ENCODE measurements at places on chromosomes 7 and 10.
A peak's percentile ranks its signal among the peaks of the same experiment; 100 is the strongest.

GRCh38 chr7:29483219-29484104 lies 80.2 kb upstream of the PRR15 start:
- DNase-seq: no peak

DNA sequence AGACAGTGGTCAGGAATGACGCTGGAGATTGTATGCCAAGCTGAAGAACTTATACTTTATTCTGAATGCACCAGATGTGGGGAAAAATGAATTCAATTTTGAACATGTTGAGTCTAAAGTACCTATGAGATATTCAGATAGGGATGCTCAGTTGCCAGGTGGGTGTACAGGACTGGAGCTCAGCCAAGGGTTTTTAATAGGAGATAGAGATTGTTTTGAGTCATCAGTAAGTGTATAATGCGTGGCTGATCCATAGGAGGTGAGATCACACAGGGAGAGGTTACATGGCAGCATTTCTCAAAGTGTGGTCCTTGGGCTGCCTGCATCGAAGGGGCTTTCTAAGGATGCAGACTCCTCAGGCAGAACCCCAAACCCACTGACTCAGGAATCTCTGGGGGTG lies 6.8 kb upstream of the HIPK2 start:
- no peak for DNase-seq

DNA sequence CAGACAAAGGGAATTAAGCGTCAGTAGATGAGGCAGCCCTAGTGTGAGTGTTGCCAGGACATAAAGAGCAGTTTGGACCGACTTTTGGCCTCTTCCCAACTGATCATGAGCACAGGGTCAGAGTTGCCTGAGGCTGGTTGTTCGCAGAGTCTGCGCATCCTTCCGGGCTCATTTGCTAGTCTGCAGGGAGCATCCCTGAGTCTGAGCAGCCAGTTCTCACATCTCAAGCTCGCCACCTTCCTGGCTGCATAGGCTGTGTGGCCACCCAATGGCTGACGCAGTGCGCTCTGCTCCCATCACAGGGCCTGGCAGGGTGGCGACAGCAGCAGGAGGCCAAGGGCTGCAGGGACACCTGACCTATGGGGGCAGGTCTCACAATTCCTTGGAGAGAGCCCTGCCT lies 5.0 kb downstream of the GAD2 start:
- no peak for DNase-seq

GRCh38 chr7:158680754-158681153 lies 23.9 kb downstream of the NCAPG2 start:
- no peak for DNase-seq

DNA sequence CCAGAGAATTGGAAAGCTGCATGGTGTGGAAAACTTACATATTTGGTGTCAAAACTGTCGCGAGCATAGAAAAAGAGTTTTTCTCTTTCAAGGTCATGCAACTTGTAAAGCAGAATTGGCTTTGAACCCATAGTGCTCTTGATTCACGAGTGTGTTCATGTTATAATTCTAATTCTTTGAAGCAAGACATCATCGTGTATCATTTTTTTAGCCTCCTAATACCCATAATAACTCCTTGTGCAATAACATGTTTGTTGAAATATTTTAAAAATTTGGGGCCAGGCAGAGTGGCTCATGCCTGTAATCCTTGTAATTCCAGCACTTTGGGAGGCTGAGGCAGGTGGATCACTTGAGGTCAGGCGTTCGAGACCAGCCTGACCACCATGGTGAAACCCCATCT lies 4.2 kb downstream of the CCL24 start:
- DNase-seq: no peak

- DNase-seq: no peak
These were observed 7.0 kb downstream of the OSBPL3 start for GRCh38 chr7:24972991-24973390.

DNA sequence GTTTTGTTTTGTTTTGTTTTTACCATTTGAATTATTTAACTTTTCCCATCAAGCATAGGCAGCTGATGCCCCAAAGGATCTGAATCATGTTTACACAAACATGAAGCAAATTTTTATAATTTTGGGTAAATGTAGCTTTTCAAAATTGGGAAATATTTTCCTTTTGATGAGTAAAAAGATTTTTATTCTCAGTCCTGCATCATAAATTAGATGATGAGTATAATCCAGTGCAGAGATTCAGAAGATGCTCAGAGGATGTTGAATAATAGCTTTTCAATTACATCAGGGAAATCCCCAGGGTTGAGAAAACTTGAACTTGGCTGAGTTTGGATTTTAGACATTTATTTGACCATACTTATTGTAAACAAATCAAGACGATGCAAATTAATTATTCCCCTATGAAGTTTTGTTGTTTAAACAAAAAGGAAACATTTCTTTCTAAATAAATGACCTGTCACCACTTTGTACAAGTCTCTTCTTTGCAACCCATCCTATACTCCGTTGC lies 121.7 kb downstream of the FAM204A start:
- no peak for DNase-seq

GRCh38 chr7:47957156-47957555 lies 8.9 kb upstream of the PKD1L1 start:
- no peak for DNase-seq

DNA sequence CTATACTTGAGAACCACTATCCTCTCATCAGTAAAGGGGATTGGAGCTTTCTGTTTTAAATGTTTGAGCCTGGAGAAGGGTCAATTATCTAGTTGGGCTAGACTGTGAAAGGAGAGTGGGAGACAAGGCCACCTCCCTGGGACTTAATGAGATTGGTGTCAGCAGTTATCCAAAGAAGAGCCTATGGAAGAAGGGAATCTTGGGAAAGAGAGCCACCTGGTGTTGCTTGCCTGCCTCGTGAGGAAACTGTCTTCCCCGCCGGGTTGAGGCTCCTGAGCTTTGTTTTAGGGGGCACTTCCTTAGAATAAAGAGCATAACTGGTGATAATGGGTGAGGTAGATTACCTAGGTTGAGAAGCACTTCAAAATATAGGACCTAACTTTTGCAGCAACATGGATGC lies 32.0 kb upstream of the ABCB4 start:
- peak; percentile 67 for DNase-seq

DNA sequence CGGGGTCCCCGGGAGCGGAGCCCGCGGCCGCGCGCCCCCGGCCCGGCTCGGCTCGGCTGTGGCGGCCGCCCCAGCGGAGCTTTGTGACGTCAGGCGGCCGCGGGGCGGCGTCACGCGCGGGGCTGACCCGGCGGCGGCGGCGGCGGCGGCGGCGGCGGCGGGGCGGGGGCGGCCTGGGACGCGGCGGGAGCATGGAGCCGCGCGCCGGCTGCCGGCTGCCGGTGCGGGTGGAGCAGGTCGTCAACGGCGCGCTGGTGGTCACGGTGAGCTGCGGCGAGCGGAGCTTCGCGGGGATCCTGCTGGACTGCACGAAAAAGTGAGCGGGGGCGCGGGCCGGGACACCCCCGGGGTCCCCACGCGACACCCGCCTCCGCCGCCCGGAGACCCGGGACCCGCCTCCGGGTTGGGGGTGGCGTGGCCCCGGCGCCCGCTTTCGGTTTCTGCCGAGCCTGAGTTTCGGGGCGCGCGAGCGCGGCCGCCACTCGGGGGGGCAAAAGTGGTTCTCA lies at the start of gene PWWP2B:
PWWP2B (plus strand) TSS at position 165 of the 506 bp plus-strand sequence; CDS start at position 192, 27 bp downstream.
- peak; percentile 70 for DNase-seq

- DNase-seq: peak; percentile 54
These were observed 302 bp upstream of the EN2 start for GRCh38 chr7:155457544-155458110.

DNA sequence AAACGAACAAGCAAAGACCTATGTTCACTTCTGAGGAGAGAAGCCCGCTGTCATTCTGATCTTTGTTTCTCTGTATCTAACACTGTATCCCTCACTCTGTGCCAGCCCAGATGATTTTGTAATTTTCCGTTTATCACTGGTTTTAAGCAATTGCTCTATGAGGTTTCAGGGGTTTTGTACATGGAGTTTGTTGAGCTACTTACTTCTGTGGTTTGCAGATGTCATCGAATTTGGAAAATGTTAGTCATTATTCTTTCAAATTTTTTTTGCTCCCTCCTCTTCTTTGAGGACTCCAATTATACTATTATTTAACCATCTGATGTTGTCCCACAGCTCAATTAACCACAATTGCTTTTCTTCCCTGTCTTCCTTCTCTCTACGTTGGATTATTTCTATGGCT lies 650.9 kb upstream of the IGFBP3 start:
- no peak for DNase-seq

DNA sequence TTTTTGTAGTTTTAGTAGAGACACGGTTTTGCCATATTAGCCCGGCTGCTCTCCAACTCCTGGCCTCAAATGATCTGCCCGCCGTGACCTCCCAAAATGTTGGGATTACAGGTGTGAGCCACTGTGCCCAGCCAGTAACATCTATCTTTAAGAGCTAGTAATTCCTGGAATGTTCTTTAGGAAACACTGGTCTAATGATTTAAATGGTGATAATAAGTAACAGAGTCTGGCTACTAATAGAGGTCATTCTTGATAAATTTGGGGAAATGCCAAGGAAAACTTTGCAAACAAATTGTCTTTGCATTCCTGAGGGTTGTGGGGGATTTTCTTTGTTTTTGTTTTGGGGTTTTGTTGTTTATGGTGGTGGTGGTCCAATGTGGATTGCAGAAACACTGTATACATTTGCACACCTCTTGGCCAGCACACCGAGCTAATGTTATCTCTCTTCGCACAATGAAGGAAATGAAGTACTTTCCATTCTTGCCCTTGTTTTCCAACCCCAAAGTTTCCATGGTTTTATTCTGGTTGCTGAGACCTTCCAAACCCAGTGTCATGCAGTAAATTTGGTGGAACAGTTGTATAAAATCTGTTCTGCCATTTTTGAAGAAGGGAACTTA lies 51.3 kb upstream of the WIPF3 start:
- DNase-seq: no peak

Measured in iPS-NIHi11 (cell line).